Tibial artery (tissue), 4 donors: ENCODE measurements at places on chromosomes 4 and X.

DNA sequence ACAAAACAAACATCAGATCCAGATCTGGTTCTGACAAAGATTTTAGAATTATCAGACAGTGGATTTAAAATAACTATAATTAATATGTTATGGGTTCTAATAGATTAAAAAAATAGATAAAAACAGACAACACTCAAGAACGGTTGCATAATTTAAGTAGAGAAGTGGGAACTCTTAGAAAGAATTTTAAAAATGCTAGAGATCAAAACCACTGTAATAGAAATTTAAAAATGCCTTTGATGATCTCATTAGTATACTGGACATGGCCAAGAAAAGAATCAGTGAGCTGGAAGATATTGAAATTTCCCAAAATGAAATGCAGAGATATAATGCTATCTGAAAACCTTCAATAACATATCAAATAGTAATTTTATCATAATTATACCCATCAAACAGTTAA, 28.3 kb upstream of the DYNLT3 start:
- DNase-seq = no peak
- H3K4me3 ChIP-seq = no peak overlapping the region
- H3K4me1 ChIP-seq = no peaks in the 10 kb centered on the region
- no peaks in the 10 kb centered on the region for H3K36me3 ChIP-seq

DNA sequence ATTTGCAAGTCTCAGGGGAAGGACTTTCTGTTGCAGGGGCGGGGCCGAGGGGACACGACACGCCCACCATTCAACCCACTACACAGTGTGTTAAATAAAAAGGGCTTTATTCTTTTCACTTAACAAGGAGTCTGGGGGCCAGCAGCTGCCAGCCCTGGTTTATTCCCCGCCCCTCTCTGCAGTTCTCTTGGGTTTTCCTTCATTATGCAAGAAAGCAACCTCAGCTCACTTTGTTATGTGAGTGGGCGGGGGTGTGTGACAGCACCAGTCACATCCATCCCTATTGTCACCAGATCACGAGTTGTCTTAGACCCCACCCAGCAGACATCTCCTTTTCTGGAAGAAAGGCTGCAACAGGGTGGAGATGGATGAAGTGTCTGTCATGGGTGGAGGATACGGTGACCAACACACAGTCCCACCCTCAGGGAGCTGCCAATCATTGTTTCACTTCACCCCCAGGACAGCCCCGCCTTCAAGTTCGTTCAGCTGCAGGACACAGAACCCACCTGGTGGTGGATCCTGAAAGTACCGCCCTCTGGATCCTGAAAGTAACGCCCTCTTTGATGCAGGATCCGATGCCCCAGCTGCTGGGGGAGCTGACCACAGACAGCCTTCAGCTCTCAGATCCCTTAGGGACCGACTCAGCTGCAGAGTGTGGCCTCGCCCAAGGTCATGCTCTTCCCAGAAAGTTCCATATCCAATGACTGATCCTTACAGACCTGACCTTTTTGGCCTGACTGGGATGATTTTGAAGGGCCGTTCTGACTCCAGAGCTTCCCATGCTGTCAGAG, 79.6 kb downstream of the SMIM20 start:
- peaks cover 8% of the 10 kb centered on the region for H3K4me1 ChIP-seq
- no peak overlapping the region for H3K27ac ChIP-seq
- no peaks in the 10 kb centered on the region for H3K27me3 ChIP-seq

- H3K4me3 ChIP-seq = no peak overlapping the region
- no peak overlapping the region for H3K27ac ChIP-seq
- no peaks in the 10 kb centered on the region for H3K36me3 ChIP-seq
- peaks cover 4% of the 10 kb centered on the region for H3K4me1 ChIP-seq
Observed at GRCh38 chr4:105179539-105180401, 33.1 kb downstream of the TET2 start.

GRCh38 chrX:110045421-110045820, 42.5 kb downstream of the TMEM164 start:
- no peaks in the 10 kb centered on the region for H3K27me3 ChIP-seq
- no peaks in the 10 kb centered on the region for H3K36me3 ChIP-seq
- DNase-seq = no peak
- H3K27ac ChIP-seq = no peak overlapping the region
- H3K4me1 ChIP-seq = no peaks in the 10 kb centered on the region

- no peak for DNase-seq
- H3K4me1 ChIP-seq = no peaks in the 10 kb centered on the region
- no peak overlapping the region for H3K4me3 ChIP-seq
Observed at GRCh38 chrX:14934423-14934822, 61.2 kb downstream of the MOSPD2 start.
